ENCODE measurements at places on chromosomes 2 and 18.

DNA sequence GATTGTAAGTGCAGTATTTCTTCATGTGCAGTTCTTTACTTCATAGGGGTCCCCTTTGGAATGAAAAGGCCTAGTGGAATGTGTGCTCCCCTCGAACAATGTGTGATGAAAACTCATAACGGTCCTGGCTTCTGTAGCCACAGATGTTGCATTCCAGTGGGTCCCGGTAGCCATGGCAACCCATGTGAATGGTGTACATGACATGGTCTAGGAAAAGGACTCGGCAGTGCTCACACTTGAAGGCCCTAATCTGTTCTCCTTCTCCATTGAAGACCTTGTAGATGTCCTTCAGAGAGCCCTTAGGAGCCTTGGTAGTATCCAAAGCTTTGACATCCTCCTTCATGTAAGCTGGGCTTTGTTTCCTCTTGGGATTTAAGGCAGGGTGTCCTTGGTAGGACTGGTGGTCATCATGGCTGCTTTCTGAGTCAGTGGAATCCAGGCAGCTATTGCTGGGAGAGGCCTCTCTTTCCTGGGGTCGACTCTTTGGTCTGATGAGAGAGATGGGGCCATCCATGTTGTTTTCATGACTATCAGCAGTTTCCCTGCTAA is 144.0 kb downstream of the IKZF2 start:
- DNase-seq = no peak

DNA sequence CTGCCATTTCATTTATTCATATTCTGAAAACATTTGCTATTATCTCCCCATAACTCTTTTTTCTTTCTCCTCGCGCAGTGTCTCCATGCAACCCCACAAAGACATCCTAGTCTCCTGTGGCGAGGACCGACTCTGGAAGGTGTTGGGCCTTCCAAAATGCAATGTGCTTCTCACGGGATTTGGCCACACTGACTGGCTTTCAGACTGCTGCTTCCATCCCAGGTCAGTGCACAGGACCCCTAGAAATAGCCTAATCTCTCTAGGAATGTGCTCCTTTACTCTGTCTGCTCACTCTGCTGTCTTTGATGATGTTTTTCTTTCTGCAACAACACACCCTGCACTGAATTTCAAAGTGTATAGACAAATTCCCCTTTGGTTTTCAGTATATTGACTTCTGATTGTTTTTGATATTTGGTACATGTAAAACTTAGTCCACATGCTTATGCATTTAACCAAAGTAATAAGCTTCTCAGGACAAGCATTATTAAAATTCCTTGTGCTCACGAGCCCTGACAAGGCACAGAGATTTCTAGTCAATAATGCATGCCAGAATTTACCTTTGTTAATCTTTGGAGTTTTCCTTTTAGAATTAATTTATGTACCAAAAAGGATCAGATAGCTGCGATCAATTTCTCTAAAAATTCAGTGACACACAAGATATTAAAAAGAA is 548.3 kb upstream of the VWC2L start:
- DNase-seq = no peak

DNA sequence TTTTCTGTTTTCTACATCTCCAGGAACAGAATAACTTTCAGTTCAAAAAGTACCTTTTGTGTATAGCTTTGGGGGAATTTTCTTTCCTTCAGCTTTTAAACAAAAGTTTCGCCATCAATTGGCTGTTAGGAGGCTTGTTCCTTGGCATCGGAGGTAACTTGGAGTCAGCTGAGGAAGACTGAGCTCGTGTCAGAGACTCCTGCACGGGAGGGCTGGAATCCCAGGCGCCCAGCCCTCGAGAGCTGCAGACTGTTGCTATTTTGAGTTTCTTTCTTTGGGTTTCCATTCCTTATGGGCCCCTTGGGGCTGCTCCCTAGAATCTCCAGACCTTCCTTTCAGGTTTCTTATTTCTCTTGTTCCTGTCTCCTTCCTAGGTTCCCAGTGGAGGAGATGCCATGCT is 8.1 kb downstream of the EMILIN2 start:
- no peak for DNase-seq

DNA sequence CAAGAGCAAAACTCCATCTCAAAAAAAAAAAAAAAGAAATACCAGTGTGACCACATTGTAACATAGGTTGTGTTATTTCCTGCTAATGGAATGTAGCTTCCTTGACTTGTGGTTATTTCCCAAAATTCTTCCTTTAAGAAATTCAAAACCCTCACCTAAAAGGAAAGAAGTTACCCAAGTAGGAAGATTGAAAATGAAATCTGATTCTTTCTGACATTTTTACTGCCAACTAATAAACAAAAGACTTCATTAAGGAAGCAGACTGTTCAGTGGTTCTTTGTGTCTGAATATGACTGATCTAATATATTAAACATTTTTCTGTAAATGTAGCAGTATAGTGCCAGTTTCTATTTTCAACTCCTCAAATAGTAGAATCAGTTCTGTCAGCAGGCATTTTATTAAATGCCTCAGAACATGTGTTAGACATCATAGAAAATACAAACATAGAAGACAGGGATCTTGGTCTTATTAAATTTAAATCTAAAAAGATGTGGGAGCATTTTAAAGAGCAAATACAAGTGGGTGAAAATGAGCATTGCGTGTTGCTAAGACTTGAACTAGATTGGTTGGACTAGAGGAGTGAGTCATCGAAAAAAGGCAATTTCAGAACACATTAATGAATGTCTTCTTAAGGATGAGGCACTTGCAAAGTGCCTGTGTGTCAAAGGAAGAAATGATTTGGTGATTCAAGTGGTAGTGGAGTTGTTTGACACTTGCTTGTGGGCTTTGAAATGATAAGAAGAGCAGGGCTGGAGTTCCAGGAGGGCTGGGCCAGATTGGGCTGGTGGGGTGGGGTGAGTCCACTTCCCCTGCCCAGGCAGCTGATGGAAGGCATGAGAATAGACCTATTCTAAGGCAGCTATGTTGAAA is 53.4 kb downstream of the PKP4 start:
- no peak for DNase-seq

GRCh38 chr2:156892467-156893281 is 364.8 kb upstream of the GALNT5 start:
- no peak for DNase-seq

DNA sequence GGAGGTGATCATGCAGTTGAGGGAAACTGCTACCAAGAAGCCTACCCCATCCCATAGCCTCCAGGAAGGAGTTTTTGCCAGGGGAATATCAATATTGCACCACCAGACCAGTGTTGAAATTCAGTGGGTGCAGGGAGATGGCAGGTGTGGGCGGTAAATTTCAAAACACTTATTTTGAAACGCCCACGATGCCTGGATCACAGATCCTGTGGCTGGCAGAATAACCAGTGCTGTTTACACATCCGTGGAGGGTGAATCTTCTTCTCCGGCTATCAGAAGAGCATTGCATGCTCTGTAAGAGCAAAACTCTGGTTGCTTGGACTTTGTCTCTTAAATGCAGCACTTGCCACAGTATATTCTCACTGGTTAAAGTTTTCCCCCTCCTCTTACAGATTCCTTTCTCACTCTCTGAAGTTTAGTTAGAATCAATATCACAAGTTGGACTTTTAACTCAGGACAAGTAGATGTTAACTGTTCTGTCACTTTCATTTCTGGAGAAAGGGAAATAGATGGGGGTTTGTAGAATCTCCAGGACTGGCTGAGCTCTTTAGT is 70.5 kb upstream of the ZCCHC2 start:
- DNase-seq = peak; percentile 96

DNA sequence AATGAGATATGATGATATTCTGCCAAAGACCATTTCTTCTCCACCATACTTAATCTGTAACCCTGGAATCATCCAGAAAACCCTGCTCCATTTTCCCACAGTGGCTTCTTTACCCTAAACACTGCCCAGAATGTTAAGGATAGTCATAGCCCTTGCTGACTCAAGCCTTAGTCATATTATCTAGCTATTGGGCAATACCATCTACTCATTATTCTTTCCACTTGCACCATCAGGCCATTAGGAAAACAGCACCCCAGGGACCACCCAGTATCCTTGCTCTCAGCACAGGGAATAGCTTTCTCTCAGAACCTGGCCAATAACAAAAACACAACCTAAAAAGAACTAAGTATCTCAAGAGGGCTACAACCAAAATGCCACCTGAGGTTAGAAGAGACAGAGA is 445.7 kb upstream of the SLC14A2 start:
- peak; percentile 74 for DNase-seq

GRCh38 chr18:31878358-31878757 is 64.6 kb downstream of the TRAPPC8 start:
- no peak for DNase-seq

- no peak for DNase-seq
These were observed 5.2 kb upstream of the PRKCE start for GRCh38 chr2:45646289-45646688.

GRCh38 chr2:133447303-133447702 is 121.0 kb downstream of the NCKAP5 start:
- DNase-seq = no peak

DNA sequence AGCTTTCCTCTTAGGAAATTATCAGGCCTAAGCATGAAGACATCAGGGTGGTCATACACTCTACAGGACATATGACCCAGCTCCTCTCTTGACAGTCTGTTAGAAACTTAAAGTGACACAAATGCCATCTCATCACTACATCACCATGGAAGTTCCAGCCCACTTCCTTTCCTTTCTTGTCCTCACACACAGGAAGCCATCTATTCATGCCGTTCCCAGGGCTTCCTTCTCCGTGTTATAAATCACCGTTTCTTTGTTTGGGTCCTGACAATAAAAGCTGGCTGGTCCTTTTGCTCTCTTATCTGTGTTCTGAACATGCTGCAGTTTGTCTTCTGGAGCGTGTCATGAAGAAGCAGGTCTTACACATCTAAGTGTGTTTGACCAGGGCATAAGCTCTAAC is 692.1 kb upstream of the CELF4 start:
- no peak for DNase-seq

DNA sequence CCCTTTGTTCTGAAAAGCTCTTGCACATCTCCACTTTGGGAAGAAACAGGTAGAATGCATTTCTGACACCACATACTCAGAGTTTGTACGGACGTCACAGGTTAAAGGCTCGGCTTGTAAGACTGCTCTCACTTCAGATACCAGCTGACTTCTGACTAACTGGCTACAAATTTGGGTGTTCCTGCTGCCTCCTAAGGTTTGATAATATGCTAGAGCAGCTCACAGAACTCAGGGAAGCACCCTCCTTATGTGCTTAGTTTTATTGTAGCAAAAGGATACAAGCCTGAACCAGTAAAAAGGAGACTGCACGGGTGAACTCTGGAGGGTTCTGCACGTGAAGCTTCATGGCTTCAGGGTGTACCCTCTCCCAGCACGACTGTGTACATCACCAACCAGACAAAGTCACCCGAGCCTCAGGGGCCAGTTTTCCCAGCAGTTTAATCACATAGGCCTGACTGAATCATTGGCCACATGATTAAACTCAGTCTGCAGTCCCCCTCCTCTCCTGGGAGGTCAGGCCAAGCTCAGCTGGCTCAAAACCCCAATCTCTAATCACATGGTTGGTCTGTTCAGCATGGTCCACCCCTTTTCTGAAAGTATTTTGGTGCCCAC is 749.5 kb upstream of the RAB6C start:
- DNase-seq = no peak

- no peak for DNase-seq
These were observed 32.3 kb downstream of the NCK2 start for GRCh38 chr2:105777031-105777482.

DNA sequence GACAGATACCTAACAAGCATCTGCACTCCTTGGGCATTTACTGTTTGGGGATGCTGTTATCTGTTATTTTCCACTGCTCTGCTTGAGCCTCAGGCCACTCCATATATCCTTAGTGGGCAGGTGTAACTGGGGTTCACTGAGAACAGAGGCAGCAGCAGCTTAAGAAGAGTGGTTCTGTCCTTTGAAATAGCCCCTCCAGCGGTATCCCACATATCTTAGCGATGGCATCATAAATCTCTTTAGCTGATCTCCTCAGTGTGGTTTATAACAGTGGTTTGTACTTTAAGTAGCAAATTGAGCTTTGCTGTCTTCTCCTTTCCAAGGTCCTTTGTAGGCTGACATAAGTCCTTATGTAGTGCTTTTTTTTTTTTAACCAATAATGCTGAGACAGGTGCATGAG is 79.7 kb upstream of the RPRM start:
- DNase-seq = no peak

GRCh38 chr2:27249159-27249890 is 13.5 kb downstream of the SLC30A3 start:
- no peak for DNase-seq

DNA sequence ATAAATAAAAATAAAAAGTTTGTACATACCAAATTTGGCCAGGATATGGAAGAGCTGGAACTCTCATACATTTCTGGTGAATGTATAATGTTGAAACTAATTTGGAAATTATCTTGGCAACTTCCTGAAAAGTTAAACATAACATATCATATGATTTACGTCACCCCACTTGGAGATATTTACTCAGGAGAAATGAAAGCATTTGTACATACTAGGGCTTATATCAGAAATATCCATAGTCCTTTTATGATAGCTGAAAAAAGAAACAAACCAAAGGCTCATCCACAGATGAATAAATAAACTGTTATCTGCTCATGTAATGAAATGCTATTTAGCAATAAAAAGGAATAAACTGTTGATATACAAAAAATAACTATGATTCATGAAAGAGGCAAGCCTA is 318.2 kb upstream of the NRXN1 start:
- DNase-seq = no peak

DNA sequence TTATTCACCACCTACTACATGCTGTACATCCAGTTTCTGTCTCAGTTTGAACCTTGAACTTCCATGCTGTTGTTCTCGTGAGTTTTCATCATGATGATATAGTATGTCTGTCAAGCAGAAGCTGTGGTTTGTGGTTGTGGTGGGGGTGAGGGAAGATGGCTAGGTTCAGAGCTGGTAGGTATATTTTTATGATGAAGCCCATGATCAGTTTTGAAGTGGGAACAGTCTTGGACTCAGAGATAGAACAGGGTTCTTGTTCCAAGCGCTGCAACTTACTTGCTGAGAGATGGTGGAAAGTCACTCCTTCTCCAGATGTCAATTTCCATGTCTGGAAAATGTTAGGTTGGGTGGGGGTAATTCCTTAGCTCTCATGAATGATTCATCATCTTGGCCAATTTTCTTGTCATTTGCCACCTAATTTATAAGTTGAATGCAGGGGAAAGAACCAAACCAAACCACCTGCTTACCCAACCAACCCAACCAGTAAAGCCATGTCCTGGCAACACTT is 21.6 kb downstream of the PMAIP1 start:
- DNase-seq = peak; percentile 73

DNA sequence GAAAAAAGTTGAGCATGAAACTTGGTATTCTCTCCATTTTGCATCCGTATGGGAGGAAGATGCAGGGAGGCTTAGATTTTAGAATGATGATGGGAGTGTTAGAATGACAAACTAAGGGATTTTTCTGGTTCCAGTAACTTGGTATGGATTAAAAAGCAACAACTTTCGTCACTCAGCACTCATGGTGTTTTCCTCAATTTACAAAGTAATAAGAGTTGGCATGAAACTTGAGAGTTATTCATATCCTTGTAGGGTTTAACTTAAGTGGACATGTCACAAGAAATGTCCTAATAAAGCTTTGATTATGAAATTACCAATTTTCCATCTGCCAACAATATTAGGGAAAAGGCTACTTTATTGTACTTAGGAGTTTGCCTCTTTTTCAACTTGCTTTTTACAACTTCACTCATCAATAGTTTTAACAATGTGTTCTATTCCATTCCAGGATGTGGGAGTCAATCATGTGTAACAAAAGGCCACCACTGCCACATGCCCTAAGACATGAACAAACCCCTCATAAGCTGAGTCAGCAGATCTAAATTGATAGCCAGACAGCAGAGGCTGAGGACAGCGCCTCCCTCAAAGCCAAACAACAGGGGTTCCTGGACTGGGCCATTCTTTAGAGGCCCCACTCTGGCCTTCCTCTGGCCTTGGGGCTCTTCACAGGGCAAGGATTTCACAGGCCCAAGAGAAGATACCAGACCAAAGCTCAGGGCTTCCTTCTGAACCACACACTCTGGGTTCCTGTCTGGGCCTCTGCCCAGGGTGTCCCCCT is 265.8 kb downstream of the TNS1 start:
- DNase-seq = peak; percentile 32
